Stimulated activated CD4-positive, alpha-beta T cell treated with anti-CD3 and anti-CD28 coated beads, Interleukin-4, amount 100 ng/mL, for 24 hours (primary cell): ENCODE measurements at places on chromosomes 11 and 22.

DNA sequence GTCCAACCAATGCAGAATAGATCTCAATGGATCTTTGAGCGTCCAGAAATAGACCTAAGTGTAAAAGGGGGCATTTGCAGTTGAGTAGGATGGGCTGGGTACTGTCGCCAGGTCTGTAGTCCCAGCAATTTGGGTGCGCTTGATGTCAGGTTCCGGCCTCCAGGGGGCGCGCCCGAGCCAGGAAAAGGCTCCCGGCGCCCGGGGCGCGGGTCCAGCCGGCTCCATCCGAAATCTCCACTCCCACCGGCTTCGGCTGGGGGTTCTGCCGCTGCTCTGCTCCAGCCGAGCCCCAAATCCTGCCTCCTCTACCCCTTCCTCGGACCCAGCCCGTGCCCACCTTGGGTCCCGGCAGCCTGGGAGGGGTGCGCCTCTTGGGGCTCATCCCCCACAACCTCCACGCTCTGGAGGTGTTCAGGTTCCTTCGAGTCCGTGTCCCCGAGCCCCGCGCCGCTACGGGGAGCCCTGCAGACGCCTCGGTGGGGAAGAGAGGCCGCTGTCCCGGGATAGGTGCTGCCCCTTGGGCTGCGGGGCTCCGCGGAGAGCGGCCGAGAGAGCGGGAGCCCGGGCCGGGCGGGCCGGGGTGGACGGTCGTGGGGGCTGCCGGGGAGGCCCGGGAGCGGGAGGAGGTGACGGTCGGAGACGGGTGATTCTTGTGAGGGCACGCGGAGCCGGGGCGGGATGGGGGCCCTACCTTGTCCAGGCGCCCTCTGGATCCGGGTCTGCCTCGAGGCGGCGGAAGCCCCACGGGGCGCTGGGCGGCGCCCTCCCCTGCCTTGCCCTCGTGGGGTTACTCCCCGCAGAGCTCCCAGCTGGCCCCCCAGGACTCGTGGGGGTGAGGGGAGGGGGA, 13.0 kb upstream of the CYB5R3 start:
- DNase-seq, result peak; percentile 85

DNA sequence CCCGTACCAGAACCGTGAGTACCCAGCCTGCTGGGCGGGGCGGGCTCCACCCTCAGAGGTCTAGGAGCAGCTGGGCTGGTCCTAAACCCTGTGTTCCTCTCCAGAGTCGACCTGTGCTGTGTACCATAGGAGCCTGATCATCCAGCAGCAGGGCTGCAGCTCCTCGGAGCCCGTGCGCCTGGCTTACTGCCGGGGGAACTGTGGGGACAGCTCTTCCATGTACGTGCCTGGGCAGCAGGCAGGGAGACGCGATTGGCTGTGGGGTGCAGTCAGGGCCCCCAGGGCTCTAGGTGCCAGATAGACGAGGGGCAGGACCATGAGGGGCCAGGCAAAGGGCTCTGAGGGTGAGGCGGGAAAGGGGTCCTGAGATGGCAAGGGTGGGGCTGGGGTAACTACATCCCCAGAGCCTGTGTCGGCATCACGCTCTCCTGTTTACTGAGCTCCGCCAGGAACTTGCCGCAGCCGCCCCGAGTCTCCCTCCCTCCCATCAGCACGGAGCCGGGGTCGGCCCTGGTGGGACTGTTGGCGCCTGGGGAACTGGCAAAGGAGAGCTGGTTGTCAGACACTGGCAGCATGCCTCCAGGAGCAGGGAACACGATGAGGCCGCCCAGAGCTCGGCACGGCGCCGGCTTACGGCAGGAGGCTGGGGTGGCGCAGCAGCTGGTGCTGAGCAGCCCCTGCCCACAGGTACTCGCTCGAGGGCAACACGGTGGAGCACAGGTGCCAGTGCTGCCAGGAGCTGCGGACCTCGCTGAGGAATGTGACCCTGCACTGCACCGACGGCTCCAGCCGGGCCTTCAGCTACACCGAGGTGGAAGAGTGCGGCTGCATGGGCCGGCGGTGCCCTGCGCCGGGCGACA, 22.9 kb upstream of the MUC5B start:
- DNase-seq, result no peak

GRCh38 chr11:69879729-69880005, 60.5 kb upstream of the FGF3 start:
- DNase-seq, result no peak

GRCh38 chr22:30422481-30423300, 2.9 kb upstream of the MTFP1 start:
- DNase-seq, result peak; percentile 63

GRCh38 chr11:1933416-1934334, 13.5 kb upstream of the MRPL23 start:
- DNase-seq, result no peak

DNA sequence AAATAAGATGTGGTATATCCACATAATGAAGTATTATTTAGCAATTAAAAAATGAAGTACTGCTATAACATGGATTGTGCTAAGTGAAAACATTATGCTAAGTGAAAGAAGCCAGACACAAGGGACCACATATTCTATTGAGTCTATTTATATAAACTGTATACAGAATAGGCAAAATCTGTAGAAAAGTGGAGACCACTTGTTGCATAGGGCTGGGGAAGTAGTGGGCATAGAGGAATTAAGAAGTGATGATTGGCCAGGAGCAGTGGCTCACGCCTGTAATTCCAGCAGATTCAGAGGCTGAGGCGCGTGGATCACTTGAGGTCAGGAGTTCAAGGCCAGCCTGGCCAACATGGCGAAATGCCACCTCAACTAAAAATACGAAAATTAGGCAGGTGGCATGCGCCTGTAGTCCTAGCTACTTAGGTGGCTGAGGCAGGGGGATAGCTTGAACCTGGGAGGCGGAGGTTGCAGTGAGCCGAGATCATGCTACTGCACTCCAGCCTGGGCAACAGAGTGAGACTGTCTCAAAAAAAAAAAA, 109.6 kb downstream of the RBFOX2 start:
- no peak for DNase-seq

DNA sequence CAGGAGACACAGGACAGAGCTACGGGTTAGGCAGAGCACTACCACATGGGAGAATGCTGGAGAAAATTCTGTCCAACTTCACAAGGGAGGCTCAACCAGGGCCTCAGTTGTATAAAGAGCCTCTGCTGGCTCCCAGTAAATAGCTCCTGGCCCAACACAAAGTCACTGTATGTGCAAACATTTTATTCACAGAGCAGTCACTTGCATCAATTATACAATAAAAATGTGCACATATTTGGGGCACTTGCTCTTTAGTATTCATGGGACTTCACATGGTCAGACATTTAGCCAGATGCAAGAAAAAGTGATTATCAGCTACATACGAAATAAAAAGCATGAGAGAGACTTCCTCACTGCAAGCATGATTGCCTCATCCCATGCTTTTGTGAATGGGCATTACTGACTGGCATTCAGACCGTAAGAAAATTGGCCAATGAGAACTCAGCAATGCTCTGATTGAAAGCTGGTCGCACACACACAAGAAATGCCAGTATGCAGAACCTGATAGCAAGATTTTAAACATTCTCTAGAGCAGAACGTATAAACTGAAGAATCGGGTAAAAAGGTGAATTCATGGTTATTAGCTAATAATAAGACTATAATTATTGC, 39.4 kb downstream of the BLID start:
- DNase-seq, result no peak

DNA sequence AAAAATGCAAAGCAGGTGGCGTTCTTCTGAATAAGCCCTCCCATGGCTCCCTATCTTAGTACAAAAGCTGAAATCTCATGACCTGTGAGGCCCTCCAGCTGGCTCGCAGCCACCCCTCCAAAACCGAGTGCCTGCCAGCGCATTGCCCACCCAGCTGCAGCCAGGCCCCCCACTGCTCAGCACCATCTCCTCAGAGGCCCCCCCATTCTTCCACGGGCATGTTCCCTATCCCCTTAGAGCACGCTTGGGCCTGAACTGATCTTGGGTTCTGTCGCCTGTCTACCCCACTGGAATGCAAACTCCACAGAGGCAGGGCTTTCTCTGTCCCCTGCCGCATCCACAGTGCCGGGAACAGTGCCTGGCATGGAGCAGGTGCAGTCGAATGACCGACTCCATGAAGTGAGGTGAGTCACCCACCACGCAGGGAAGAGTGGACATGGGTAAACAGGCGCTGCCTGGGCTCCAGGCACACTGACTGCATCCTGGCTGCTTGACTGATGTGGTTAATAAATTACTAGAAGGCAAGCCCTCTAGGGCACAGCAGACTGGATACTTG, 11.3 kb upstream of the EFCAB6 start:
- no peak for DNase-seq

- no peak for DNase-seq
Measured at GRCh38 chr11:131402040-131402439, 31.6 kb downstream of the NTM start.

GRCh38 chr11:15493921-15494620, 379.3 kb downstream of the INSC start:
- DNase-seq, result no peak

DNA sequence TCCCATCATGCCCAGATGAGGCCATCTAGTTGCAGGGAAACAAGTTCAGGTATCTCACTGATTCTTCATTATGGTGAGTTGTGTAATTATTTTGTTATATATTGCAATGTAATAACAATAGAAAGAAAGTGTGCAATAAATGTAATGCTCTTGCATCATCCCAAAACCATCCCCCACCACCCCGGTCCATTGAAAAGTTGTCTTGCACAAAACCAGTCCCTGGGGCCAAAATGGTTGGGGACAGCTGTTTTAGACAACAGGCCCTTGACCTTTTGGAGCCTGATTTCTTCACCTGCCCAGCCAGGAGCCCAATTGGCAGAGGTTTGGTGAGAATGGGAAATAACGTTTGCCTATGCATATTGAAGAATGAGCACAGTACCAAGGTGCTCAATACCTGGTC, 15.9 kb downstream of the MPEG1 start:
- DNase-seq, result no peak

- no peak for DNase-seq
Measured at GRCh38 chr11:61111050-61111435, 8.8 kb downstream of the CD5 start.

GRCh38 chr11:131683131-131683530, 312.7 kb downstream of the NTM start:
- DNase-seq, result no peak

DNA sequence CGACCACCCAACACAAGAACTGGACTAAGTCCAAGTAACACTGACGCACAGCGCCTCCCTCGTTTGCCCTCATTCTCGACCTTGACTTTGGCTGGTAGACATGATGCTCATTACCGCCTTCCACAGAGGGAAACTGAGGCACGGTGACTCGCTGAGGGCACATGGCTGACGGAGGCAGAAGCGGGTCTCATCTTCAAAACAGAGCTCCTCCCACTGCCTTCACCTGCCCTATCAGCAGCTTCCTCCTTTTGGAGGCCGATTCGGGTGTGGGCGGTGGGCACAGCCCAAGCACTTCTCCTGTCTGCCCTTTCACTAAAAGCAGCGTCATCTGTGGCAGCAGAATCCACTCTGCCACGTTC, 2.0 kb upstream of the KMT5B start:
- peak; percentile 41 for DNase-seq

DNA sequence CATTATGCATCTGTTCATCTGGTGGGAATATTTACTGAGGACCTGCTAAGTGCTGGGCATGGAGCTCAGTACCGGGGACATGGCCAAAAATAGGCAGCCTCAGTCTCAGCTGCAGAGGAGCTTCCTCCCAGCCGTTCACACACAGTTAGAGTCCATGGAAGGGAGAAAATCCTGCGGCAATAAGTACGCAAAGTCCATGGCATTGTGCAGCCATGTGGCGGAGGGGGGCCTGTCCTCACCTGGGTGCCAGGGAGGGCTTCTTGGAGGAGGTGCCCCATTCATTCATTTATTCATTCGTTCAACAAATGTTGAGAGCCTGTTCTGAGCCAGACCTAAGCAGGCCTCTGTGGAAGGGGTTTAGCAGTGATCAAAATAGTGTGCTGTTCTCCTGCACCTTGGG, 59.3 kb upstream of the ANO1 start:
- DNase-seq, result no peak

DNA sequence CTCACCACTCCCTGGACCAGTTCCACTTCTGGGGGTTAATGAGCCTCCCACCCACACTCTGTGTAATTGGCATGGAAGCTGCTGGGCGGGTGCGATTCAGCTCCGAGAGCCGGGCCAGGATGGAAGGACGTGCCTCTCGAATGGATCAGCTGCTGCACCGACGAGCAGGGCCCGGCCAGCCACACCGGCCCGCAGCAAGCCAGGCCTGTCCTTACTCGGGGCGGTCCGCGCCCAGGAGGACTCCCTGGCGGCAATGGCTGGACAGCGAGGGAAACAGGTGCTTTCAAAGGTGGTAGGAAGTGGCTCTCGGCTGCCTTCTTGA, 4.3 kb upstream of the SHISAL1 start:
- DNase-seq, result no peak

GRCh38 chr11:123183391-123184099, 11.5 kb downstream of the CLMP start:
- DNase-seq, result no peak

- no peak for DNase-seq
Measured at GRCh38 chr11:46364791-46365190, 16.7 kb upstream of the MDK start.

- no peak for DNase-seq
Measured at GRCh38 chr11:45053736-45054446, 92.5 kb upstream of the PRDM11 start.

- DNase-seq, result no peak
Measured at GRCh38 chr22:46577368-46578249, 40.2 kb upstream of the CELSR1 start.

GRCh38 chr11:1130276-1131032, 27.3 kb upstream of the MUC5AC start:
- no peak for DNase-seq

- DNase-seq, result no peak
Measured at GRCh38 chr11:128196235-128196634, 391.1 kb downstream of the ETS1 start.

GRCh38 chr11:114197799-114198500, 98.2 kb upstream of the NNMT start:
- DNase-seq, result no peak

DNA sequence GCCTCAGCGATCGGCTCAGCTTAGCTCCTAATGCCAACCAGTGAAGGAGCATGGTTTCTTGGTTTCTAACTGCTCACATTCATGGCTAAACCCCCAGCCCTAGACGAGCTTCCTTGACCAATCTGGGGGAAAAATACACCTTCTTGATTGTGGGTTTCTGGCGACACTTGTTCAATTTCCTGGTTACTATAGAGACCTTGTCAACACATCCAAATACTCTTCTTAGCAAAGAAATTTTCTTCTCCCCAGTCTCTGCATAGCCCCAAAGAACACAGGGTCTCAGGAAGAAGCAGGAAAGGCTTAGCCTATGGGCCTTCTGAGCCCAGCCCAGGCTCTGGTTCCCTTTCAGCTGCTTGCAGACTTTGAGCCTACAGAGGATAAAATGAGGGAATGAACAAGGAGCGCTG, 88.5 kb upstream of the SYT13 start:
- DNase-seq, result peak; percentile 6

DNA sequence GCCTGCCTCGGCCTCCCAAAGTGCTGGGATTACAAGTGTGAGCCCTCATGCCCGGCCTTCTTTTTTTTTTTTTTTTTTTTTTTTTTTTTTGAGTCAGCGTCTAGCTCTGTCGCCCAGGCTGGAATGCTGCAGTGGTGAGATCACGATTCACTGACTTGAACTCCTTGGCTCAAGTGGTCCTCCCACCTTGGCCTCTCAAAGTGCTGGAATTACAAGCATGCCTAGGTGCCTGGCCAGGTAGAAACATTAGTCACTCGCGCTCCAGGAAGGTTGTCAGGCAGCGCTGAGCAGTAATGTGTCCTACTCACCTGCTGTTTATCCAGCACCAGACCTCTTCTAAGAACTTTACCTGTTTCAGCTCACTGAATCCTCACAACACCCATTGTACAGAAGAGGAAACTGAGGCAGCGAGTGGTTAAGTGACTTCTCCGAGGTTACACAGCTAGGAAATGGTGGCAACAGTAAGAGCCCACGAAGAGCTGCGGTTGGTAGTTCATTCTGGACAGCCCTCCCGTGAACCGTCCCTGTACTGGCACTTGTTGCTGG, 496 bp upstream of the CST6 start:
- DNase-seq, result no peak
